CD4-positive, alpha-beta memory T cell (primary cell): ENCODE measurements at places on chromosomes 12 and 14.
A peak's percentile ranks its signal among the peaks of the same experiment; 100 is the strongest.

DNA sequence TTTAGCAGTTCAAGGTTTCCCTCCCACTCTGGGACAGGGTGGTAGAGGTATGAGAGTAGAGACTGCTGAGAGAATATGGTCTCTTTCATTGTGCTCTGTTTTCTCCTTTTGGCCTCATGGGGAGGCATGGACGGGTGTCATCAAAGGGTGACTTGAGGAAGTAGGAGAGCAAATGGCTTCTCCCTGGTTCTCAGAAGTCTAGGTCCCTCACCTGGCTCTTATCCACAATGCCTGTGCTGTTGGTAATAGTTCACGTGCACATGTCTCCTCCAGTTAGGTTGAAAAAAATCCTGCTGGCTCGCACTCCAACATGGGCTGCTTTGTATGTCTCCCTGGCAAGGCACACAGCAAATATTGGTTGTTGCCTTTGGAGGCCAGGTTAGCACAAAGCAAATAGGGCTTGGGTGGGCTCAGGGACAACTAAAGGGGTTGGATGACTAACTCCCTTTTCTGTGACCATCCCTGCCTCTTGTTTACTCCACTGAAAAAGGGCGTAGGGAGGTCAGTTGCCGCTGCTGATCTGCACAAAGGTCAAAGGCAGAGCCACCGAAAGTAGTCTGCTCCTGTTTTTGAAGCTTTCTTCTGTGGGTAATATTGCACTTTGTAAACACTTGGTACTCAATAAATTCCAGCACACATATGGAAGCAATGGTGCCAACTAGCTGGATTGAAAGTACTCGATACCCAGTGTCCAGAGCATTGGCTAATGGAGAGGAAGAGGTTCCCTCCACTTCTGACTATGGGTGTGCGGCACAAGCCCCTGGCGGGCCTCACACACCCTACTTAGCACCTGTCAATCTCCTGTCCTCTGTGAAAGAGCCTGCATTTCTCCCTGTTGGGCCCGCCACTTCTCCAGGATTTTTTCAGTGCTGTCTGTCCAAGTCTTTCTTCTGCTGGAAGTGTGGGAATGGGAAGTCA is 121.8 kb downstream of the SLC38A6 start:
- DNase-seq: no peak

DNA sequence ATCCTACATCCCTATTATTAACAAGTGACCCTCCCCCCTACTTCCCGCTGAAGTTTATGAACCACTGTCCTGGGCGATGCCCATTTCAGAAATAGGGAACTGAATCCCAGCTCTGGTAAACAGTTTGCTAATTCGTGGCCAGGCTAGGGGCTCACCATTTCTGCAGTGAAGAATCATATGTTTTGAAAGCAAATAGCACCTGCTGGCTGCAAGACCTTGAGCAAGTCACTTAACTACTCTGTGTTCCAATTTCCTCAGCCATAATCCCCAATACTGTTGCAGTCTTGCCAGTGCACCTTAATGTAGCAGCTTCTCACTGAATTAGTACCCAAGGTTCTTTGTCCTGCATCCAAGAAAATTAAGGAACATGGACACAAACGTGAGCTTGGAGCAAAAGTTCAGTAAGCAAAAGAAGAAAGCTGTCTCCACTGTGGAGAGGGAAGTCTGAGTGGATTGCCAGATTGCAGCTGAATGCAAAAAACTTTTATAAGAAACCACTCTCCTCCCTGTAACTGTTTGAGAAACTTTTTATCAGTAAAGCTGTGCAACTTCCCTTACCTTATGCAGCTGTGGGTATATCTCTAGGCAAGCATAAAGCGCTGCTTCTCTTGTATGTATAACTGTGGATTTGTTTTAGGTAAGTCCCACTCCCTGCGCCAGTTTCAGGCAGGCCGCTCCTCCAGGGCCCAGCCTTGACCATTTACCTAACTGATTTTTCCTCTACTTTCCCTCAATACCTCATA is 824 bp downstream of the OAS1 start:
- DNase-seq: no peak

GRCh38 chr12:43357141-43357540 is 194.9 kb downstream of the ADAMTS20 start:
- DNase-seq: no peak

- no peak for DNase-seq
Observed at GRCh38 chr14:65966188-65966587, 520.0 kb upstream of the CCDC196 start.

DNA sequence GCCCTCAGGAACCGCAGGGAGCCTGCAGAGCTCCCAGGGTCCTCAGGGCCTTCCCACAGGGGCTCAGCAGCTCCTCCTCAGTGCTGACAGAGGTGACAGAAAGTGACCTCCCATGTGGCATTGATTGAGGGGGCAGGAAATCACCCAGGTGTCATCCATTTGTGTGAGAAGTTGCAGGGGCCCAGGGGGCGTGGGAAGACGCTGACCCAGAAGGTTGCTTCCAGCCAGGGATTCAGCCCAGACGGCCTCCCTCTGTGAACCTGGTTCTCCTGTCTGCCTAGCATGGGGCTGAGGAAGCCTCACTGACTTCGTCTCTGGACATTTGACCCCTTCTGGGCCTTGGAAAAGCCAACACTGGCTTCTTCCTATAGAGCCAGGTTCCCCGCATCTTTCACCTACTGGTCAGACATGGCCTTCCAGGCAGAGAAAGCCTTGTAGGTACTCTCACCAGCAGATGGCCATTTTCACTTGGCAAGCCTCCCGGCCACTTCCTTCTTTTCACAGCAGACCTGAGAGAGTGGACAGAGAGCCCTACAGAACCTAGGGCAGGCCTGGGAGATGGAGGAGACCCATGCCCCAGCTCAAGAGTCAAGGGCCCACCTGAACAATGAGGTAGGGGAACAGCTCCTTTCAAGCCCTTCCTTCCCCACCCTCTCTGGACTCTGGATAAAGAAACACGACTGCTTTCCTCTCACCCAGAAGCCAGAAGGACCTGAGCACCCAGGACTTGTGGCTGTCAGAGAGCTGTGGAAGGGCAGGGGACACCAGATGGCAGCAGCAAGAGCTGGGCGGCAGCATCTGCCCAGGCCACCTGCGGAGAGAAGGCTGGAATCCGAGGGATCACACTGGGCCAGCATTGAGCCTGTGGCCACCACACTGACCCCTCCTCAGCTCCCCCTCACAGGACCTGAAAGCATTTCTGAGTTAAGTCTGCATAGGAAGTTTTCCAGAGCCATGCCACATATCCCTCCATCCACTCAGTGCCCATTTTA is 377.8 kb downstream of the DPF3 start:
- no peak for DNase-seq

GRCh38 chr12:71710276-71711125 is 24.6 kb downstream of the TMEM19 start:
- no peak for DNase-seq

GRCh38 chr14:96205059-96205977 is 679 bp downstream of the BDKRB2 start:
- no peak for DNase-seq

DNA sequence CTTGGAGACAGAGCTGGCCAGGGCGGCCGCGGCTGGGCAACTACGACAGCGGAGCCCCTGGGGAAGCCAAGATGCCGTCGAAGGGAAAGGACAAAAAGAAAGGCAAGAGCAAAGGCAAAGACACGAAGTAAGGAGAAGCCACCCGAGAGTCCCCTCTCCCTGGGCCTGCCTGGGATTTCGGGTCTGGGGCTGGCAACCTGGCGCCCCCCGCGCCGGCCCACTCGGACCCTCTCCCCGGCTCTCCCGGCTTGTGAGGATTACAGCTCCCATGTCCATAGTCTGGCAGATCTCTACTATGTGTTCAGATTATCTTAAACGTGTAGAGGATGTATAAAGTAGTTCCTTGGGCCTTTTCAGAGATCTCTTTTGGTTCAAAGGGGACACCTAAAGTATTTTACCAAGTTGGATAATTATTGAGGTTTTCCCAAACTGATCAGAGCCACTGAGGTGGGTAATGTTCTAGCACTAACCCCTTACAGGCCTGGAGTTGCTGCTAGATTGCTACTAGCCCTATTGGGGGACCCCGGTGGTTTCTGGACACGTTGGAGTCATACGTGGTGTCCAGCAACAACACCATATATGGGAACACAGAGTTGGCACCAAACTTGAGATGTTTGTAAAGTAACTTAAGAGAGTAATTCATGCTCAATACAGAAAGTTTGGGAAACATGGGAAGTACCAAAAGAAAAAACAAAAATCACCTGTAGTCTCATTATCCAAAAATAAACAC is 424 bp downstream of the BBOF1 start:
- no peak for DNase-seq

- peak; percentile 84 for DNase-seq
Observed at GRCh38 chr12:121776190-121777098, 17.0 kb downstream of the RHOF start.

- no peak for DNase-seq
Observed at GRCh38 chr12:27828196-27828595, 48.2 kb upstream of the MANSC4 start.

- no peak for DNase-seq
Observed at GRCh38 chr12:42484996-42485395, 104.5 kb downstream of the PRICKLE1 start.

GRCh38 chr12:28127455-28127854 is 62.8 kb upstream of the CCDC91 start:
- no peak for DNase-seq

DNA sequence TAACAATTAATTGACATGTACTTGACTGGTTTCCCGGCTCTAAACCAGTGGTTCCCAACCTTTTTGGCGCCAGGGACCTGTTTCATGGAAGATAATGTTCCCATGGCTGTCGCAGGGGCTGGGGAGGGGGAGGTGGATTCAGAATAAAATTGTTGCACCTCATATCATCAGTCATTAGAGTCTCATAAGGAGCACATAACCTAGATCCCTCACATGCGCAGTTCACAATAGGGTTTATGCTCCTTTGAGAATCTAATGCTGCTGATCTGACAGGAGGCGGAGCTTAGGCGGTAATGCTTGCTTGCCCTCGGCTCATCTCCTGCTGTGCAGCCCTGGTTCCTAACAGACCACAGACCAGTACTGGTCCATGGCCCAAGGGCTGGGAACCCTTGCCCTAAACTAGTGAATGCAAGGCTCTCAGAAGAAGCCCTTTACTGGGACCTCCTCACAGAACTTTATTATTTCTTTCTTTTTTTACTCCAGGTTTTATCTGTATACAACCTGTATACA is 86.4 kb upstream of the SINHCAF start:
- DNase-seq: no peak

DNA sequence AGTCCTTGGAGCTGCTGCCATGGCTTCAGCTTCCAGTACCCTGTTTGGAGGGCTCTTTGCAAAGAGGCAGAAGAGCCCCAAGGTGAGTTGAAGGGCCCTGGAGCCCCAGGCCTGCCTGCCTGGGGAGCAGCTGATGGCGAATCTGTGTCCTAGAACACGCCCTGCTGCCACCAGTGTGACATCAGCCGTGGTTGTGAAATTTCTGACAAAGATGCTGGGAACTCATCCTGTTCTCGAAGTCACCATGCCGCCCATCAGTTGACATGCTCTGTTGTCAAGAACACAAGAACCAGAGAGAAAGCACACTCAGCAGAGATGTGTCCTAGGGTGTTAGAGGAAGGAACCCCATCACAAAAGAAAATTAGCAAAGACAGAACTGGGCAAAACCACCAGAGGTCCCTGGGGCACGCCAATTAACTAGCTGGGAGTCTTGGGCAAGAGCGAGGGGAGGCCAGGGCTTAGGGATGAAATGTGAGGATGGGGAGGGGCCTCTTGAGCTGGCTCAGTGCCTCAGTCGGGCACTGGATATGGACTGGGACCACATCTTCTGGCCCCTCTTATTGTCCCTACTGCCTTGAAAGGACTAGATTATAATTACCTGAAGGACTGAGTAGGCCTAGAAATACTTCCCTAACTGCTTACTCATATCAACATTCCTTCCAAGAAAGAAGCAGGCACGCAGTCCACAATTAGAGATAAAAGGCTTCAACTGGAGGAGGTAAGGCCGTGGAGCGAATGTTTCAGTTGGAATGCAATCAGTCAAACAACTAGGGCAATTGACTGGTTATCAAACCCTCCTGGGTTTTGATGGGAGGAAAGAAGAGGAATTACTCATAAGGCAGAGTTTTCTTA is 163.1 kb downstream of the CACNA1C start:
- DNase-seq: no peak

- DNase-seq: no peak
Observed at GRCh38 chr12:11654338-11654737, 4.9 kb downstream of the ETV6 start.

DNA sequence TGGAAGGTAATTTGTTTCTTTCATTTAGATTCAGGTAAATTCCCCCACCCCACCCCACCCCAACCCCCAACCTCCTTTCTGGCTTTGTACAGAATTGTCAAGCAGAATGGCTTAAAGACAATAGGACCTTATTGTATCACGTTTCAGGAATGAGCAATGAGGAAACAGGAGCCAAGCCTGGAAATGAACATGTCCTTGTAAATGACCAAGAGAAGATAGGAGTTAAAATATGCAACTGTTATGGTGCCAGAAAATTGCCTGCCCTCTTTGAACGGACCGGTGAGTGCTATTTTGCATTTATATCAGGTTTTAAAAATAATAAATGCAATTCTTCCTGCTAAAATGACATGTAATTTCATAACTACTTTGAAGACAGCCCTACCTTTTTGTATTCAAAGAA is 141.6 kb upstream of the PELI2 start:
- DNase-seq: no peak

- DNase-seq: no peak
Observed at GRCh38 chr14:71021347-71022011, 114.2 kb downstream of the PCNX1 start.

DNA sequence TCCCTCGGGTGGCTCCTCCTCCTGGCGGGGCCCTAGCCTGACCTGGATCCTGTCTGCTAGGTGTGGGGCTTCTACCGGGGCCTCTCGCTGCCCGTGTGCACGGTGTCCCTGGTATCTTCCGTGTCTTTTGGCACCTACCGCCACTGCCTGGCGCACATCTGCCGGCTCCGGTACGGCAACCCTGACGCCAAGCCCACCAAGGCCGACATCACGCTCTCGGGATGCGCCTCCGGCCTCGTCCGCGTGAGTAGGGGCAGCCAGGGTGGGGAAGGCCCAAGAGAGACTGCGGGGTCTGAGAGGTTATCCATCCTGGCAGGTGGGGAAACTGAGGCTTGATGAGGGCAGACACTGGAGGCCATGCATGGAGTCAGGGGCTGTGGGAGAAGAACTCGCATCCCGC is 4.0 kb downstream of the SLC25A47 start:
- no peak for DNase-seq

DNA sequence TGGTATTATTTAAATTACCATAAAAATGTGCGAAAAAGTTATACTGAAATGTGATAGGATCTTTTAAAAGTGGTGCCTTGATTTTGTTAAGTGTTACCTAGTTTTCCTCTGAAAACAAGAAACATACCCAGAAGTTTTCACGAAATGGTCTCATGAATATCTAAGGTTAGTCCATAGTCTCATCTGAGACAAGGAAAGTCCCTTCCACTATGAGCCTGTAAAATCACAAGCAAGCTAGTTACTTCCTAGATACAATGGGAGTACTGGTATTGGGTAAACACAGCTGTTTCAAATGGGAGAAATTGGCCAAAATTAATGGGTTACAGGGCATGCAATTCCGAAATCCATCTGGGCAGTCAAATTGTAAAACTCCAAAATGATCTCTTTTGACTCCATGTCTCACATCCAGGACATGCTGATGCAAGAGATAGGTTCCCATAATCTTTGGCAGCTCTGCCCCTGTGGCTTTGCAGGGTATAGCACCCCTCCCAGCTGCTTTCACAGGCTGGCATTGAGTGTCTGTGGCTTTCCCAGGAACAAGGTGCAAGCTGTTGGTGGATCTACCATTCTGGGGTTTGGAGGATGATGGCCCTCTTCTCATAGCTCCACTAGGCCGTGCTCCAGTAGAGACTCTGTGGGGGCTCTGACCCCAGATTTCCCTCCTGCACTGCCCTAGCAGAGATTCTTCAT is 271.4 kb downstream of the NAV3 start:
- DNase-seq: no peak
